ENCODE measurements at places on chromosomes 13 and 19.

DNA sequence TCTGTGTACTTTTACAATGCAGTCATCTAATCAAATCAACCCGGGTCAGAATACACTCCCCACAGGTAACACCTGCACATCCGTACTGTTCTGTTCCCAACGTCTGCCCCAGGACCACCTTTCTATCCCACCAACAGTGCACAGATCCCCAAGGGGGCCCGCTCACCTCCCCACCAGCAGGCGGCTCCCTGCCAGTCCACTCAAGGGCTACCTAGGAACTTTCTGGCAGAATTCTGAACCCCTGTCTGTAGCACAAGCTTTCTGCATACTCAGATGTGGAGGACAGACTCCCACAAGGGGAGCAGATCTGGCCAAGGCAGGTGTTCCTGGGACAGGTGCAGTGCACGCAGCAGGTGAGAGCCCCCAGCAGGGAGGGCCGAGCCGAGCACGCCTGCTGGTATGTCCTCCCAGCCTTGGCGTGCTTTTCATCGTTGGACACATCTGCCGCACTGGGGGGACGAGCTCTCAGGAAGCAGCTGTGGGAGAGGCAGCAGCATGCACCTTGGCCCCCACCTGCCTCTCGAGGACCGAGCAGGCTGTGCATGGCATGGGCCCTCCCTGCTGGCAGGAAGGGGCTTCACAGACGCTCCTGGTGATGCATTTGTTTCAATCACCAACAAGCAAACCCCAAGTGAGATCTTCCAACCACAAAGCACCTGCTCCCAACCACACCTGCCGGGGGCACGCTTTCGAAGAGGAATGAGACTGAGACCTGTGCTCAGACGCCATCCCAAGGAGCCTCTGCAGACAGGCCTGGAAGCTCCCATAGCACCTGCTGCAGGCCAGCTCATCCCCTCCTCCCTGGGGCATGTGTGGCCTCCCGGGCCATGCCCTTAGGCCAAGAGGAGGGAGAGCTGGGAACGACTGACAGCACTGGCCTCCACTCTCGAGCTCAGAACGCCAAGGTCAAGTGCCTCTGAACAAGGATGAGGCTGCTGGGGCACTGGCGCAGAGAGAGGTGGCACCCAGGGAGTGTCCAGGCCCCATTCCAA lies 35.9 kb downstream of the RAB20 start:
- no peak for DNase-seq

- no peak for DNase-seq
Observed at GRCh38 chr13:53161251-53161650, 132.6 kb downstream of the OLFM4 start.

GRCh38 chr13:46182491-46182877 lies 507 bp upstream of the LCP1 start:
- no peak for DNase-seq

- peak; percentile 29 for DNase-seq
Observed at GRCh38 chr13:111962431-111962891, 104.5 kb upstream of the SOX1 start.

GRCh38 chr19:44553478-44554171 lies 24.1 kb upstream of the CEACAM20 start:
- no peak for DNase-seq

- DNase-seq = no peak
Observed at GRCh38 chr19:48578891-48579290, 26.9 kb downstream of the SULT2B1 start.

DNA sequence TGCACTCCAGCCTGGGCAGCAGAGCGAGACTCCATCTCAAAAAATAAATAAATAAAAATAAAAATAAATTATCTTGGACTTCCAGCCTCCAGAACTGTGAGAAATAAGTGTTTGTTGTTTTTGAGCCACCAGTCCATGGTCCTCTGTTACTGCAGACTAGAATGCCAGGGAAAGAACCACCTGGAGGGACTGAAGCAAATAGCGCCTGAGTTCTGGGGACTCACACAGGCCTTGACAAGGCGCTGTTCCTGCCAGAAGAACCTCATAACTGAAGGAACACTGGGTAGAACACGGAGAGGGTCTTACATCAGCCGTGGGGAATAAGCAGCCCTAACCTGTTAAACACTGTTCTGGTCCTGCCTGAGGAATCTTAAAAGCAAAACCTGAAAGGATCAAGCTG lies 8.4 kb upstream of the LENG8 start:
- no peak for DNase-seq

DNA sequence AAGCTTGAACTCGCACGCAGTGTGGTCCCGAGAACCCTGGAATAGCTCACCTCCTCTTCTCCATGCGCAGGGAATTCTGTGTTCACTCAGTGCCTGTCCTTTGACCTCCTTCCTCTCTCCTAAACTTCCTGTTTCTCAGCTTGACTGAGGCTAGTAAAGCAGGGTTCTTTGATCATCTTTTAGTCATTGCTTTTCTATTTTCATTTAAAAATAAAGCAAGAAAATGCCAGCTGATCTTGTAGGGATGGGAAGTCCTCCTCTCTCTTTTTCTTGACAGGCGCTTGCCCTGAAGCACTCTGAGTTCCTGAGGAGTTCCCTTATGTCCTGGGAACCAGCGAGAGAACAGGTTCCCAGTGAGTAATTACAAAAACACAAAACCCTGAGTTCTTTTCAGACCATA lies 62.8 kb downstream of the ARHGEF7 start:
- no peak for DNase-seq

- no peak for DNase-seq
Observed at GRCh38 chr19:46366620-46367292, 19.9 kb downstream of the PPP5C start.

DNA sequence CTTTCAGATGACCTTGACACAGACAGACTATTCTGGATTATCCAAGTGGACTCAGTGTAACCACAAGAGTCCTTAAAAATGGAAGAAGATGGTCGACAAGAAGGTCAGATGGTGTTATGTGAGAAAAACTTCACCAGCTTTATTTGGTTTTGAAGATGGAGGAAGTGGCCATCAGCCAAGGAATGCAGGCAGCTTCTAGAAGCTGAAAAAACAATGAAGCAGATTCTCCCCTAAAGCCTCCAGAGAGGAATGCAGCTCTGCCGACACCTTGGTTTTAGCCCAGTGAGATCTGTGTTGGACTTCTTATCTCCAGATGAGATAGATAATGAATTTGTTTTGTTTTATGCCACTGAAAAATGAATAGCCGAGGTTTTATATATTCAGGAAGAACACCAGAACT lies 501.5 kb downstream of the DCT start:
- no peak for DNase-seq

- no peak for DNase-seq
Observed at GRCh38 chr19:48648134-48648533, 2.1 kb upstream of the CA11 start.

DNA sequence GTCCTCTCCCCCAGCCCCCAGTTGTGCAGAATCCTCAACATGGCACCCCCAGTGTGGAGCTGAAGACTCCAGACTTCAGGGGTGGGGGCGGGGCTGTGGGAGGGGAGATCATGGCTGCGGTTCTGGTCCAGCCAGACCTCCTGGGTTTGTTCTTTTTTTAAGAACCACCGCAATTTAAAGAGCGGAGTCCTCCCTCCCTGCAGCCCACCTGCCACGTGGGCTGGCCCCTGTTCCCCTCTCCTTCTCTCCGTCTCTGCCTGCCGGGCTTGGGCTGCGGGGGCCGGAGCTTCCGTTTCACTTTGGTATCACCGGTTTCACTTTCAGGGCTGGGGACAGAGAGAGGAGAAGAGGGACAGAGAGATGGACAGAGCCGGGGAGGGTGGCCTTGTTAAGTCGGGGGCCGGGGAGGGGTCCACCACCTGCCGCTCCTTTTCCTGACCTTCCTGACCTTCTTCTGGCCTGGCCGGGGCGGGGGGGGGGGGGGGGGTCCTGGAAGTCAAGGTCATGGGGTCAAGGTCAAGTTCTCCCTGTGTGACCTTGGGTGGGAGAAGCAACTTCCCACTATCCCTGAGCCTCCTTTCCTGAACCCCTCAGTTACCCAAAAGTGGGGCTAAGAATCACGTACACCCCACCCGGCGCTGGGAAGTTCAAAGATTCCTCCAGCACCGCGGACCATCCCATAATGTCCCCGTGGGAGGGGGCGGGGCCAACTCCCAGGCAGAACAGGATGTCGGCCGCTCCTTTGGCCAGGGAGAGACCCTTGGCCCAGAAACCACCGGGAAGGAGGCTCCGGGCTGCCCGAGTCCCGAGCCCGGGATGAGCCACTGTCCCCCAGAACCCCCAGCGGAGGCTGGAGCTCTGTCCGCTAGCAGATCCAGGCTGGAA lies 11.3 kb upstream of the ZBTB7A start:
- DNase-seq = no peak

DNA sequence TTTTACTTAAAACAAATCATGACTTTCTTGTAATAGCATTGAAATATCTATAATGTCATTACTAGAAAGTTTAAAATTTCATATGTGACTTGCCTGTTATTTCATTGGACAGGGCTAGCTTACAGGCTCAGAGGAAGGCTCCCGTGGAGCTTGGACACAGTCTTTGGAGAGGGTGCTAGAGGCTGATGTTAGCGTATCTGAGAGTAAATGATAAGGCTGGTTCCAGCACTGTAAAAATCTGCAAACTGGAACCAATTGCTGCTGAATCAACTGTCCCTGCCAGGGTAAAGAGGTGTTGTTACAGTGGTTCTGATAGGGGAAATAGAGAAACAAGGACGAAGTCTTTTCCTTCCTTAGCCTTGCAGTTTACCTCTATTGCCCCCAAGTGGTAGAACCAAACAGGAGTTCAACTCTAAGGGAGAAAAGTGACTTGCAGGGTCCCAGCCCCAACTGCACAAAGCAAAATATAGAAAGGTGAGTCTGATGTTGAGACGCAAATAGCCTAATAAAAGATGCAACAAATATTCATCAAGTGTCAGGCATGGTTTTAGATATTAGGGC lies 901.7 kb downstream of the DIAPH3 start:
- DNase-seq = no peak

DNA sequence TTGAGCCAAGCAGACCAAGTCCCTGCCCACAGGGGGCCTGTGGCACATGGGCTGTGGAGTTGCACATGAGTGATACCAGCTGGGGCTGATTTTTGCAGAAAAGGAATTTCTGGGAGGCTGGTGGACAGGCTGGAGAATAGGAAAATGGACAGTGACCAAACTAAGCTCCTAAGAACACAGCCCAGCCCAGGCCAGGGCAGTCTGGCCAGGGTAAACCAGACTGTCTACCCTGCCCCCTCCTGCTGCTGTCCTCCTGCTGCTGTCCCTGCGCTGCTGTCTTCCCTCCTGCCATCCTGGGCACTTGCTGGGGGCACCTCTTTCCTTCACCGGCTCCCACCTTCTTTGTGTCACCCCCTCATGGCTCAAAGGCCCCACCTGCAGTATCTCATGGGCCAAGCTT lies 219.2 kb downstream of the ZIC5 start:
- no peak for DNase-seq

GRCh38 chr19:14479309-14479974 lies 4.3 kb upstream of the PTGER1 start:
- DNase-seq = no peak

DNA sequence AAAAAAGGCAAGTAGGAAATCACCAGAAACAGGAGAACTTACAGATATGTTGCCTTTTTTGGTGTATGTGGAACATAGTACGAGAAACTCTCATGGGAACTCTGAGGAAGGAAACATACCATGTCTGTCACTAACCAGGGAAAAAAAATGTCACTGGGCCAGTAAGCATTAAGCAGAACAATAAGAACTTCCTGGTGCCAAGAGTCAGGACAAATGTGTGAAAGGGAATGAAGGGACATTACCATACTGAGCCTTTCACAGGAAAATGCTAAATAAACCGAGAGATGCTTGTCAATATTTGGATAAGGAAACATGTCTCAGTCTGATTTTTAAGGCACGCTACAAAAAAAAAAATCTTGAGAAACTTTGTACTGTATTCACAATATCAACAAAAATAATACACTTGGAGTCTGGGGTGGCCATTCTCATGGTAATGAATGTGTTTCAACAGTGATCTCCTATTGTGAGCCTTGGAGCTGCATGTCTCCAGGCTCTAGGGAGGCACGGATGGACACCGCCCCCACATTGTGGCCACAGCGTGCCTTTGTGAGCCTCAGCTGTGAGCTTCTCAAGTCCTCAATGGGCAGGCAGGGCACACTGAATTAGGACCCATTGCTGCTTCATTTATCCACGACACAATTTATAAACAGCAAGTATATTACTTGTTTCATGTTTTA lies 113.0 kb upstream of the ARGLU1 start:
- DNase-seq = peak; percentile 54

DNA sequence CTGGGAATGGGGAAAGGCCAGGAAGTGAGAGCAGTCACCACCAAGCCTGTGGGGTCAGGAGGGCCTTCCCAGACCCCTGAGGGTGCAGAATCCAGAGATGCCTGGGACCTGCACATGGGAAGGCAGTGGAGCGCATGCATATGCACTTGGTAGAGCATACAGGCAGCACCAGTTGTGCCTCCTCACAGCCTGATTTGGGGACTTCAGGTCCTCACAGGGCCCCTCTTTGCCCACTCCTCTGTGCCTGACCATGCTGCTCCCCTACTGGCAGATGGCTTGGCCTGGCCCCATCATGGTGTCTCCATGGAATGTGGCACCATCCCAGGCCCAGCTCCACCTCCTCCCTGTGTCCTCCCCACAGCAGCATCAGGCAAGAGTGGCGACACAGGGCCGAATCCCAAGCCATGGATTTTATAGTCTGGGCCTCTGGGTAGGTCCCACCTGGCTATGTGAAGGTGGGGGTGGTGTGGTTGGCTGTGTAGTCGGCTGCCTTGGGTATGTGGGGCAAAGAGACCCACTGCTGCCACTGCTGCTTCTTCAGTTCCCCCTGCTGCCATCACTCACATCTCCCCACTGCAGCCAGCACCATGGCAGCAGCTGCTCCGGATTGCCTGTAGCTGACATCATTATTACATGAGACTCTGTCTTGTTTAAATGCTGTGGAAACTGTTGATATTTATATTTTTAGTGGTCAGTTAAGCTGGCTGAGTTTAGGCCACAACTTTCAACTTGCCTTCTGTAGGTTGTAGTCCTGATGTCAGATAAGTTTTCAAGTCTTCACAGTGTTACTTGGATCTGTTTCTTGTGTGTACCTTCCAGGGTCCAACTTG lies 247.0 kb downstream of the GPC6 start:
- DNase-seq = no peak

GRCh38 chr13:76830805-76831204 lies 55.4 kb downstream of the KCTD12 start:
- peak; percentile 47 for DNase-seq

GRCh38 chr13:105445796-105446195 lies 1089.7 kb downstream of the EFNB2 start:
- DNase-seq = no peak

DNA sequence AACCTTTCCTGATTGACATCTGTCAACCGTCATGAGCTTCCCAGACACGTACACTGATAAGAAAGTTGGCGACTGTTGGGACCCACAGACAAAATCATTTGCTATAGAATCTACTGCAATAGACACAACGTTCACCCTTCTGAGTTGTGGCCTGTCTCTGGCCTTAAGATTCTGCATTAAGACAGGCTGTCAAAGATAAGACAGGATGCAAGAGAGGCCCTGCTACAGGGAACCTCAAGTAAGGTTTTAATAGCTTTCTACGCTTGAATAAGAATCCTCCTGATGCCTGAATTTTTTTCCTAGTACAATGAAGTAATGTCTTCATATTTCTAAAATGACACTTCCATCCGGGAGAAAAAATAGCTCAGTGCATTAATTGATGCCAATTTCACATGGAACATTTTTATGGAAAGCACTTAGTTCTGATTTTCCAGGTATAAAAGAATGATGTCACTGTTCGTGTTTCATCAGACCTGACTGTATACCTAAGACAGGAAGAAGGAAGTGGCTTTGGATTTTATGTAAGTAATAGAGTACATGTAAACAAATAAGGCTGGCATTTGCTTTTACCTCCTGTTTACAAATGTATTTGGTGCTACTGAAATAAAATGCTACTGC lies 275.2 kb upstream of the GPC6 start:
- DNase-seq = no peak

- DNase-seq = no peak
Observed at GRCh38 chr19:13980340-13980739, 25.8 kb downstream of the RFX1 start.

GRCh38 chr19:40416918-40417642 lies 3.9 kb upstream of the PRX start:
- DNase-seq = no peak

All from dorsolateral prefrontal cortex (tissue), 122 donors.